ENCODE measurements at places on chromosomes 12 and 14.

DNA sequence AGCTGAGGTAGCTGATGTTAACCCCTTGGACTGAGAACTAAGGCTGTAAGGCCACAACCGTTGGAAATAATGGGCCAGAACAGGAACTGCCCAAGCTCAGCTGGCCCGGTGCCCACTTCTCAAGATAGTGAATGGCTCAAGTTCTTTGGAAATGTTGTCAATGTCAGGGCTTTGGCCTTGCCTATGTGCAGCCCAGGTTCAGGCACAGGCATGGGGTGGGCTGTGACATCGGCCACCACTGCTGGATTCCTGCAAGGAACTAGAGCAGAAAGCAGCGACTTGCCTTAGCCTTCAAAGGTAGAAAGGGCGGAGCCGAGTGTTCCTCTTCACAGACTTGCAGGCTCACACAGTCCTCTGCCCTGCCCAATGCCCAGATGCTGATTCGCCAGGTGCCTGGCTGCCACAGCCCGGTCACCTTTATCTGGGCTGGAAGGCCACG lies 291.2 kb downstream of the ZFP36L1 start:
- no peak for DNase-seq
- no peaks in the 10 kb centered on the region for H3K36me3 ChIP-seq
- no peak overlapping the region for H3K4me3 ChIP-seq
- H3K27me3 ChIP-seq = no peaks in the 10 kb centered on the region
- no peak overlapping the region for H3K27ac ChIP-seq

DNA sequence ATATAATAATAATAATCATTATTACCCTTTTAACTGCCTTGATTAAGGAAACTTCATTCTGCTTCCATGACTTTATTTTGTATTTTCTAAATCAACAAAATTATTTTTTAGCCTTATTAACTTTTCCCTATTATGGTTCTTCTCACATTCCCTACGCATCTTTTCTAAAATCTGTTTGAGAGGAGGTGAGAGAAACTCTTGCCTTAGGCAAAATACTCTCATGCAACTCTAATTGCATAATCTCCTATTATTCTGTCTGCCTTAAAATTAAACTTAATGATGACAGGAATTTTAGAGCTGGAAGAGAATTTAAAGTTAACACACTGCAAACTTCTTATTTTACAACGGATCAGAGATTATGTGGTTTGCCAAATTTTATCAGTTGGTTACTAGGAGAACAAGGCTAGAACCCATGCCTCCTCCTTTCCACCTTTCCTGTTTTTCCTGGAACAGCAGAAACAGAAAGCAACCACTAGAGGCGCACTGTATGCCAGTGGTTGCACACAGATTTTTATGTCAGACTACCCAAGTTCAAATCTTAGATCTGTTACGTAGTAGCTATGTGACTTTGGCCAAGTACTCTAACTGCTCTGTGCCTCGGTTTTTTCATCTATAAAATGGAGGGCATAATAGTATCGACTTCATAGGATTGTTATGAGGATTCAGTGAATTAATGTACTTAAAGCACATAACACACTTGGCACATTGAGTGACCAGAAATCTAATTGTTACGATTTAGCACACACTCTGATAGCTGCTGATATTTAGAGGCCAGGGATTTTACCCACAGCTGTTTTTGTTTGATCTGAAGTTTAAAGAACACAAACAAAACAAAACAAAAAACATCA lies 4.3 kb upstream of the BRMS1L start:
- H3K27me3 ChIP-seq = no peaks in the 10 kb centered on the region
- H3K36me3 ChIP-seq = peaks cover 11% of the 10 kb centered on the region
- no peak overlapping the region for H3K27ac ChIP-seq
- peaks cover 3% of the 10 kb centered on the region for H3K4me1 ChIP-seq
- H3K4me3 ChIP-seq = no peak overlapping the region

DNA sequence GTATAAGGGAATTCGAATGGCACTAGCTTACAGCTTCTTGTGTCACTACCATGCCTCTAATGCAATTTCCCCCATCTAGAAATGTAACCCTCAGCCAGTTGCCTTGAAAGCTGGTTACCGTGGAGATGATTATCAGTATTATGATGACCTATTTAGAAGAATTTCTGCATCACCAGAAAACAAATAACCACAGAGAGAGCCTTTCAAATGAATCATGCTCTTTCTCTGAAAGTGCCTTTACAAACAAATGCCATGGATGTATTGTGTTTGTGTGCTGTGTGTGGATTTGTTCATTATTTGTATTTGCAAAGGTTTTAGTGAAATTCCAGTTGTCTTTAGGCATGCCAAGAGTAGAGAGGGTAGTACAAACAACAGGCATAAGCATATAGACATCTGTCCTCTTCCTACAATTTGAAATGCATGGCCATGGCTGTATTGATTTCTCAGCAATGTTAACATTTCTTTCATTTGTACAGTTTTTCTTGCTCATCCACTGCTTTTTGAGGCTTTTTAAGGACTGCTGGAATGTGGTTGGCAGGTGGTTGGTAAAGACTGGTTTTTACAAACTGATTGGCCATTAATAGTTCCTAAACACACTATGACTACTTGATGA lies 266.5 kb downstream of the PAWR start:
- no peak for DNase-seq
- no peaks in the 10 kb centered on the region for H3K27me3 ChIP-seq
- no peak overlapping the region for H3K27ac ChIP-seq
- H3K4me3 ChIP-seq = no peak overlapping the region

DNA sequence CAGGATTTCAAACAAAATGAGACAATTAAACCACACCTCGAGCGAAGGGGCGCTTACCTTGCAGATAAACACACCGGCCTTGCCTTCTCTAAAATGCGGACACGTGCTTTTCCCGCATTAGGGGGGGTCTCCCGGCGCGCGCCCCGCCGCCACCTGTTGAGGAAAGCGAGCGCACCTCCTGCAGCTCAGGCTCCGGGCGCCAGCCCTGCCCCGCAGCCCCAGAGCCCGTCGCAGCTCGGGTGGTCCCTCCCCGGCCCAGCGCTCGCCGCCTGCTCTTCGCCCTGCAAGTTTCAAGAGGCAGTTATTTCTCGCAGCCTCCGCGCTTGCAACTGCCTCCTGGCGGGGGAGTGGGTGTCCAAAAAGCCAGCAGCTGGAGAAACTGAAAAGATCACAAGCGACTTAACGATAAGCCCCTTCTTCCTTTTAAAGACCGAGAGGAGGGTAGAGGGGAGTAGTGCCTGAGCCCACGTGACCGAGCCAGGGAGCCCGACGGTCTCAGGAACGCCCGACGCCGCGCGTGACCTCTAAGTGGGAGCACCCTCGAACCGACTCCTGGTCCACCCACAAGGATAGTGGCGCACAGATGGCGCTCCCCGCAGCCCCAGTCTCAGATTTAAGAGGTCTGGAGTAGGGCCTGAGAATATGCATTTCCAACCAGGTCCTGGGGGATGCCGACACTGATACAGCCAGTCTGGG lies at the start of gene ESR2:
Gene ESR2, minus strand, starts transcription at position 396 of the 696 bp plus-strand sequence. CDS start 11,386 bp downstream, outside the sequence.
- H3K27ac ChIP-seq = no peak within 1 kb of the TSS
- H3K4me1 ChIP-seq = peaks cover 14% of the 10 kb centered on the region
- peak; percentile 6 for DNase-seq
- H3K4me3 ChIP-seq = peak within 1 kb of the TSS; percentile 83
- peaks cover 16% of the 10 kb centered on the region for H3K27me3 ChIP-seq
- H3K36me3 ChIP-seq = peaks cover 3% of the 10 kb centered on the region

- H3K27me3 ChIP-seq = no peaks in the 10 kb centered on the region
- peak overlapping the region; percentile 80 for H3K4me3 ChIP-seq
- H3K27ac ChIP-seq = peak overlapping the region; percentile 94
Observed at GRCh38 chr14:61663312-61663979, 31.9 kb upstream of the HIF1A start.

GRCh38 chr12:110421701-110422100 lies 18.2 kb upstream of the ANAPC7 start:
- no peak overlapping the region for H3K4me3 ChIP-seq
- peaks cover 6% of the 10 kb centered on the region for H3K36me3 ChIP-seq
- no peaks in the 10 kb centered on the region for H3K4me1 ChIP-seq
- no peak overlapping the region for H3K27ac ChIP-seq
- DNase-seq = no peak

GRCh38 chr14:85442996-85443395 lies 86.9 kb upstream of the FLRT2 start:
- no peaks in the 10 kb centered on the region for H3K27me3 ChIP-seq
- H3K4me1 ChIP-seq = no peaks in the 10 kb centered on the region
- no peak for DNase-seq
- no peak overlapping the region for H3K4me3 ChIP-seq
- H3K36me3 ChIP-seq = no peaks in the 10 kb centered on the region

DNA sequence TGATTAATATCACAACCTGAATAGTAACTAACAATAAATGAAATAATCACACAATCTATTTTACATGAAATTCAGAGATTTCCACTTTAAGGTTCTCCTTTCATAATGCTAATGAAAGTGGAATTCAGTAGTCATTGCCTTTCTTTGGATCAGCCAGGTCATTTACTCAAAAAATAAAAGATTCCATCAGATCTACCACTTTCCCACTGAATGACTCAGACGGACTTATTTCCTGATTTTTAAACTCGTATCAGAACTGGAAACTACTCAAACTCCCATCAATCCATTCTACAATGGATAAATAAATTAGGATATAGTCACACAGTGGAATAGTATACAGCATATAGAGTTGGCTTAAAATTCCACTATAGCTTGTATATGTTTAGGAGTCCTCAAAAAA lies 237.1 kb downstream of the MED13L start:
- H3K4me3 ChIP-seq = no peak overlapping the region
- H3K27ac ChIP-seq = no peak overlapping the region
- DNase-seq = no peak
- no peaks in the 10 kb centered on the region for H3K36me3 ChIP-seq
- H3K4me1 ChIP-seq = peaks cover 8% of the 10 kb centered on the region

DNA sequence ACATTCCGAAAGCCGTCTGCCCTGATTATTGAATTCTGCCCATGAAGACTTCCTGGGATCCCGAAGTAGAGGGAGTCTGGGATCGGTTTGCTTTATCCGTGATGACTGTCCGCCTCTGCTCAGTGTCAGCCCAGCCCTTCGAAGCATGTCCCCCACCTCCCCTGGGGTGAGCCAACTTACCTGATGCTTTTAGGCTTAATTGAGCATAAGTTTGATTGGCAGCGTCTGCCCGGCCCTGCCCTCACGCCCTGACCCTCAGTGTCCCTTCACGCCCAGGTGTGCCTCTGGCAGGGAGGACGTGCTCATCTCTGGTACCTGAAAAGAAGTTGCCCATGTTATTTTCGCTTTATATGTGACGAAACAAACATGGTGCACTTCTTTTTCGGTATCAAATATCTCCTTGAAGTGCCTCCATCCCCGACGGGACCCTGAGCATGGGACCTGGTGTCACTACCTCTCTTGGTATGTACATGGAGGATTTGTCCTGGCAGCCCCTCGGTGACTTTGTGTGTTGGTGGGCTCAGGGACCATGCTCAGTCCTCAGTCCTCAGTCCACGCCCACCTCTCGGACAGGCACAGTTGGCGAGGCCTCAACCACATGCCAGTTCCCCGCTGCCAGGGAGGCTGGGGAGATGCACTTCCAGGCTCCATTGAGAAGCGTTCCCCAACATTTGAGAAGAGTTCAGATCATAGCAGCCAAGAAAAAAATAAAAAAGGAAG lies 130.1 kb upstream of the RTL1 start:
- no peak for DNase-seq
- H3K4me3 ChIP-seq = no peak overlapping the region
- H3K36me3 ChIP-seq = peaks cover 4% of the 10 kb centered on the region
- peak overlapping the region; percentile 36 for H3K27ac ChIP-seq

GRCh38 chr14:99721792-99722516 lies 37.9 kb downstream of the CYP46A1 start:
- peaks cover 30% of the 10 kb centered on the region for H3K27me3 ChIP-seq
- no peaks in the 10 kb centered on the region for H3K36me3 ChIP-seq
- peaks cover 3% of the 10 kb centered on the region for H3K4me1 ChIP-seq
- H3K27ac ChIP-seq = no peak overlapping the region

DNA sequence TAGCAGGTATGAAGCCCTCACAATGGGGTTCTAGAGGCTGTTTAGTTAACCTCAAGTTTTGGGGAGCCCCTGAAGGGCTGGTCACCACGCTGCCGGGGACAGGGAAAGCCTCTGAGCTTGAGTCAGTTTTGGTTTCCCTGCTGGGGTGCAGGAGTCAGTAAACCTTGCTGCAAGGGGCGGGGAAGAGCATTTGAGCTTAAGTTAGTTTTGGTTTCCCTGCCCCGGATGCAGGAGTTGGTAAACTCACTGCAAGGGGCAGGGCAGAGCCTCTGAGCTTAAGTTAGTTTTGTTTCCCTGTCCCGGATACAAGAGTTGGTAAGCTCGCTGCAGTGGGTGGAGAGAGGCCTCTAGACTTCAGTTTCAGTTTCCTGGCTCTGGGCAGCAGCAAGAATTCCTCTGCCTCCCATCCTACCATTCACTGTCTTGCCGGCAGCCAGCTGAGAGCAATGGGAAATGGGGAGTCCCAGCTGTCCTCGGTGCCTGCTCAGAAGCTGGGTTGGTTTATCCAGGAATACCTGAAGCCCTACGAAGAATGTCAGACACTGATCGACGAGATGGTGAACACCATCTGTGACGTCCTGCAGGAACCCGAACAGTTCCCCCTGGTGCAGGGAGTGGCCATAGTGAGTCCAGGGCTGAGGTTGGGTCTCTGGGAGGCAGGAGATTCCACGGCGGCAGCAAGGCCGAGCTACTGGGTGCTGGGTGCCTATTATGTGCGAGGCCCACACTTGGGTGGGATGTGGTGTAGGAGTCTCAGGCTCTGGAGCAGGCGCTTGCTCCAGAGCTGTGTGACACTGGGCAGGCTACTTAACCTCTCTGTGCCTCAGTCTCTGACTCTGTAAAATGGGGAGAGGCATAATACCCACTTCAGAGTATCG lies at the start of gene OAS2:
Gene OAS2, plus strand, starts transcription at position 357 of the 878 bp plus-strand sequence. Its CDS starts 90 bp downstream, at position 447.
- H3K4me3 ChIP-seq = peak within 1 kb of the TSS; percentile 99
- peaks cover 45% of the 10 kb centered on the region for H3K4me1 ChIP-seq
- DNase-seq = peak; percentile 69
- H3K36me3 ChIP-seq = peaks cover 17% of the 10 kb centered on the region

GRCh38 chr12:19166387-19166786 lies 36.9 kb downstream of the PLEKHA5 start:
- no peaks in the 10 kb centered on the region for H3K36me3 ChIP-seq
- H3K4me1 ChIP-seq = peaks cover 21% of the 10 kb centered on the region
- H3K27me3 ChIP-seq = no peaks in the 10 kb centered on the region
- H3K27ac ChIP-seq = no peak overlapping the region

GRCh38 chr12:53518381-53518780 lies 11.1 kb upstream of the NPFF start:
- H3K27ac ChIP-seq = no peak overlapping the region
- no peaks in the 10 kb centered on the region for H3K4me1 ChIP-seq
- H3K36me3 ChIP-seq = peaks cover 46% of the 10 kb centered on the region

All from effector memory CD8-positive, alpha-beta T cell (primary cell).